AG04449 (cell line): ENCODE measurements at places on chromosomes 16 and 17.

- DNase-seq, result no peak
Measured at GRCh38 chr17:66468241-66469087, 166.1 kb downstream of the PRKCA start.

DNA sequence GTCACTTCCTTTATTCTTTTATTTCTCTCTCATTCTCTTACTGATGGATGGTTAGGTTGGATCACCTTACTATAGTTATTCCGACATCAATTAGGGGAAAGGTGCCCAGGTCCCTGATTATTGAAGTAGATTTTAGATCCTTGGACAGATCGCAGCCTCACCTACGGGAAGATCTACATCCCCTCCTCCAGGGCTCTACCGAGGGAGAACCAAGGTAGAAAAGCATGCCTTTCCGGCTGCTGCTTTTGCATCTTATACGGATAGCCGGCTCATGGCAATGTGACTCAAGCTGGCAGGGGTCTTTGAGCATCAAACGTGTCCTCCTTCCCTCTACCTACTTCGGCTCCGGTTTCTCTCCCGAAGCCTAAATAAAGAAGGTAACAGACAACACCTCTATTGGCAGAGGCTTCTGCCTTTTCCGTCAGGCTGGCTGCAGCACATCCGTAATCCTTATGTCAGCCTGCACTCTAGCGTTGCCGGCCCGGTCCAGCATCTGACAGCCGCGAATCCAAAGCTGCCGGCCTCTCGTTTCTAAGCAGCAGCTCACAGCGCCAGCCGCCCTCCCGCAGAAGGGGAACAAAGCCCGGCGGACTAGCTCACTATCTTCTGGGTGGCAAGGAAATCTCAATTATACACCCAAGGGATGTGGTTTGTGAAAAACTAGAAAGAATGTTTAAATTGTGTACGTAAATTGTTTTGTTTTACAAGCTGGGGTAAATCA, 46.9 kb downstream of the IRX6 start:
- DNase-seq, result no peak

- no peak for DNase-seq
Measured at GRCh38 chr16:73302942-73303341, 255.0 kb upstream of the ZFHX3 start.

GRCh38 chr16:84725481-84726078, 25.8 kb downstream of the USP10 start:
- no peak for DNase-seq

DNA sequence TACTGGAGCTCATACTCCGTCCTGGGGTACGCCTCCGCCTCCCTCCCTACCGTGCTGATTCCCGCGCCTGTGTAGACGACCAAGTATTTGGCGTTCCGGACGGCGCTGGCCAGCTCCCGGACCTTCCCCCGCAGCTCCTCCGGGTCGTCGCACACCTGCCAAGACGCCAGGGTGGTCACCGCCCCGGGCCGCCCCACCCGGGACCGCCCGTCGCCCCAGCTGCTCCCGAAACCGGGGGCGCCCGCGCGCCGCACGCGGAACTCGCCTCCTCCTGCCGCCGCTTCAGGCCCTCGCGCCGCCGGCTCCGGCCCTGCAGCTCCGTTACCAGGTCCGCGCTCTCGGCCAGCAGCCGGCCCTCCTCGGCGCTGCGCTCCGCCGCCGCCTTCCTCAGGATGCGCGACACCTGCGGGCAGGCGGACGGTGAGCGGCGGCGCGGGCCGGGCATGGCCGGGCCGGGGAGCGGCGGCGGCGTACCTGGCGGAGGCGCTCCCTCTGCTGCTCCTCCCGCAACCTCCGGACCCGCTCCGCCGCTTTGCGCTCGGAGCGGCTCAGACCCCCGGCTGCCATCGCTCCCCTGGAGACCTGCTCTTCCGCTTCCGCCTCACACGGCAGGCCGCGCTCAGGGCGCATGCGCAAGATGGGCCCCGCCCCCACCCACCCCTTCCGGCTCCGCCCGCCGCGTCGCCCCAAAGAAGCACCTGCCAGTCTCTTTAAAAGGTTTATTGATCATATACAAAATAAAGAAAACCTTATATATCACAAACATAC, at the start of gene SIRT7:
Gene SIRT7, minus strand, starts transcription at position 612 of the 768 bp plus-strand sequence. Its CDS starts 45 bp downstream, at position 567.
- DNase-seq, result no peak

DNA sequence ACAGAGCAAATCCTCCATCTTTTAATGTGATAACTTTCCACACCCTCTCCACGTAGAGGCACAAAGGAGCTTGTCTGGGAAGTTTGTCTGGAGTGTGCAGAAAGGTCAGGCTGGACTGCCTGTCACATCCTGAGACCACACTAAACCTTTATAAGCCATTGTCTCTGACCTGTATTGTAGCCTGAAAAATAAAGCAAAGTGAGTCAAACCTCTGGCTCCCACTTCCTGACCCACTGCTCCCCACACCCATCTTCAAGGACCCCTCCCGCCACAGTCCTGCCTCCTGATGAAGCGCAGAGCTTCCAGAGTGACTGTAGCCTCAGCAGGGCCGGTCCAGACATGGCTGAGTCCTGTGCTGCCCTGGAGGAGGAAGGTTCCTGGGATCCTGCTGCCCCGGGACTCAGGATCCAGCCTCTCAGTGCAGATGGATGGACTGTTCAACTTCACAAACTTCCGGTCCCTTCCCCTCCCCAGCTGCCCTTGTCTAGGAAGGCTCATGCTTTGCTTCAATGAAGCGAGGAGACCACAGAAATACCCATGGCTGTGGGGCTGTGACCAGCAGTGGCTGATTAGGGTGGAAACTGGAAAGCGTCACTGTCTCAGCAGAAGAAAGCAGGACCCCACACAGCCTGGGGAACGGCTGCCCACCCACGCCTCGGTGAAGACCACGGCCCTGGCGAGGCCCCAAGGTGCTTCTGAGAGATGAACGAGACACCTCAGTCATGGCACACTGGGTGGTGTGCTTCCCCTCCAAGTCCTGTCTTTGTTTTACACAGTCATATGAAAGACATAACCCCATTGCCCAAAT, 30.9 kb upstream of the CLEC18B start:
- DNase-seq, result no peak

DNA sequence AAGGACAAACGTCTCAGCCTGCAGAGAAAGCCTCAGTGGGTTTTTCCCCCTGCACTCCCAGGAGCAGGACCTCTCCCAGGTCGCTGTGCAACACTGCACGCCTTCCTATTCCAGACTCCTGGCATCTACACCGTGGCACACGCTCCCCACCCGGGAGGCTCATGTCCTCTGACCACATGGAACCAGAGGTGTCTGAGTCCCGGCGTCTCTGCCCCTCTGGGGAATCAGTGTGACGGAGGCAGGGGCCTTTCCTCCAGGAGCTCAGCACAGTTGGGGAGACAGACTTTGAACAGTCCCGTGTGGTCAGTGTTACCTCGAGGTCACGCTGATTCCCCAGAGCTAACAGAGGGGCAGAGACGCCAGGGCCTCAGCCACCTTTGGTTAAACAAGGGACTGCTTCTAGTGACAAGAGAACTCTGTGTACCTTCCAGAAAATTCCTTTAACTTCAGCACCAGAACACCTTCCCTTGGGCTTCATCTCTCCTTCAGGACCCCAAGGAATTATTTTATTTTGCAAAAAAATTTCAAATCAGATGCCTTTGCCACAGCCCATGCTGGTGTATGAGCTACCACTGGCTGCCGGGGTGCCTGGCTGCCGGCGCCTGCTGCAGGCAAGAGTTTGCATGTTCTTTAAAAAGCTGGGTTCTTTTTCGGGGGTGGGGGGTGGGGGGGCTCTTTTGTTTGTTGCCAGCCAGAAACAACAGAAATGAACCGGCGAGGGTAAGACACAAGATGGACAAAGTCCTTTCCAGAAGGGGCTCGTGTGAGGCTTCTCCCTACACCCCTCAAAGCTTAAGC, 6.6 kb downstream of the CANT1 start:
- no peak for DNase-seq

DNA sequence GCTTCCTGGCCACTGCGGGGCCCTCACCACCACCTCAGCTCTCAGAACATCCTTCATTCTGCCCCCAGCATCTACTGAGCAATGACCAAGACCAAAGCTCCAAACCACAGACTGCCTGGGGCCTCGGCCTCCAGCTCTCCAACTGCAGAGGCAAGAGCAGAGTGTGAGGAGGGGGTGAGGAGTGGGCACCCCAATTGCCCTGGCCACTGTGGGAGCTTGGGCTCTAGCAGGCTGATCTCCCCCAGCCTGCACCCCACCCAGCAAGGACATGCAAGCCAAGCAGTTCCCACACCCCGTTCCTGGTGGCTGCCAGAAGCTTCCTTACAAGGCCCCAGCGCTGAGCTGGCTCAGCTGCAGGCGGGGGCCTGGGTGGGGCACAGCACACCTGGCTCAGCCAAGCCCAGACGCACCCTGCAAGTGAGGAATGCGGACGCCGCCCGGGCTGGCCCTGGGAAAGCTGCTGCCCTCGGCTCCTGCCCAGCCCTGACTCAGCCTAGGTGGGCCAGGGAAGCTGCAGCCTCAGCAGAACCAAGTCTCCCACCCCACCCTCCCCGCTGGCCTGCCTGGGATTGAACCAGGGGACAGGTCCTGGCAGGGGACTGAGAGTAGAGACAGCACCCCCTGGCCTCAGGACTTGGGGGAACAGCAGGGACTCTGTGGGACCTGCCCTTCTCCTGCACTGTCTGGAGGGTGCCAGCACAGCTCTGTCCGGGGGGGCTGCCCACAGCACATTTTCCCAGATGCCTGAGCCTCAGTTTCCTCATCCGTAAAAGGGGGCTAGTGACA, 29.7 kb upstream of the KRT17 start:
- DNase-seq, result no peak

DNA sequence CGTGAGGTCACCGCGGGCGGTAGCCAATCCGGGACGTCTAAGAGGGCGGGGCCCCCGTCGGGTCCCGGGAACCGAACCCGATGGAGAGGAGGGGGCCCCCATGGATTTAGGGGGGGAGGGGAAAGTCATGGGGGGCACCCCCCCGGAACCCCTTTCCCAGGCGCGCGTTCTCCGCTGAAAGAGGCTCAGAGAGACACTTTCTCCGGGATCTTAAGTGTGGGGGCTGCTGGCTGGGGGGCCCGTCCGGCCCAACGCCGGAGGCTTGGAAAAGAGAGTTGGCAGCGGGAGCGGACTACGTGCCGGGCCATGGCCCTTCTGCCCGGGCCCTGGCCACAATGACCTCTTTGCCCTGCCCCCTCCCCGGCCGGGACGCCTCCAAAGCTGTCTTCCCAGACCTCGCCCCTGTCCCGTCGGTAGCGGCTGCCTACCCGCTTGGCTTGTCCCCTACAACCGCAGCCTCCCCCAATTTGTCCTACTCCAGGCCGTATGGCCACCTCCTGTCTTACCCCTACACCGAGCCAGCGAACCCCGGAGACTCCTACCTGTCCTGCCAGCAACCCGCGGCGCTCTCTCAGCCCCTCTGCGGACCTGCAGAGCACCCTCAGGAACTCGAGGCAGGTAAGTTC, at the start of gene DLX4:
Gene DLX4, plus strand, starts transcription at position 57 of the 626 bp plus-strand sequence. Its CDS starts 279 bp downstream, at position 336.
- no peak for DNase-seq

GRCh38 chr16:48597563-48598387, 12.2 kb downstream of the N4BP1 start:
- DNase-seq, result no peak

GRCh38 chr17:46777943-46778915, 40.3 kb downstream of the WNT3 start:
- no peak for DNase-seq

GRCh38 chr17:76566988-76567431, 18.6 kb downstream of the ST6GALNAC2 start:
- DNase-seq, result no peak

DNA sequence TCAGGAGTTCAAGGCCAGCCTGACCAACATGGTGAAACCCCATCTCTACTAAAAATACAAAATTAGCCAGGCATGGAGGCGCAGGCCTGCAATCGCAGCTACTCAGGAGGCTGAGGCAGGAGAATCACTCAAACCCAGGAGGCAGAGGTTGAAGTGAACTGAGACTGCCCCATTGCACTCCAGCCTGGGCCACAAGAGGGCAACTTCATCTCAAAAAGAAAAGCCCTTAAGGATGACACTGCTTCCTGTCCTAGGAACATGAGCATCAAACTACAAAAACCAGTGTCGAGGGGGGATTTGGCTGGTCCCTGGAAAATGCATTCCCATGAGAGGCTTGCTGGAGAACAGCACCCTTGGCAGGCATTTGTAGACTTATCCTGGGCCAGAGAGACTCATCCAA, 449.5 kb upstream of the PSMD7 start:
- no peak for DNase-seq

DNA sequence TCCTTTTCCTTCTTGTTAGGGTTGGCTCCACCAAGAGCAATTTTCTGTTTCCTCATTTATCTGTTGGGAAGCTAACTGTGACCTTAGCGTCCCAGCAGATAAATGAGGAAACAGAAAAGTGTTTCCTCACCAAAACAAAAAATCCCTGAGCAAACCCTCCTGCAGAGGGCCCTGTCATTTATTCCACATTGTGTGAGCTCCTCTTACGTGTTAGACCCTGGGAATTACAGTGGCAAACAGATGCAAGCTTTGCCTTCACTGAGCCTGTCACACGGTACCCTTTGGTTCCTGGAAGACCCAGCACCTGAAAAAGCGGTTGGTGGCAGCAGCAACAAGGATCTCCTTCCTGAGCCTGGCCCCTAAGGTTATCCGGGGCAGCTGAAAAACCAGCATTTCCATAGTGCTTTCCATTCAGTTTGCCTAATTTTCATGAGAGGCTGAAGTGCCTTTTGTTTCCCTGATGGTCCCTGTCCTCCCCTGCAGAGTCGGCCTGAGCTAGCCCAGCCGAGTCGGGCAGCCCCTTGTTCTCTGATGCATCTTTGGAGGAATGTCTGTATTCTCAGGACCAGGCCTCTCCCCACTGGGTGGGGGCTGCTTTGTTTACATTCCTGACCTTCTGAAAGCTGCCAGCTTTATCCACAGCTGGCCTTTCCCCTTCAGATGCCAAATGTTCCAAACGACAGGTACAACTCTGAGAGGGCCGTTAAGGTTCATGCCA, 34.7 kb downstream of the YPEL2 start:
- DNase-seq, result no peak

- no peak for DNase-seq
Measured at GRCh38 chr17:31687505-31688126, 171.4 kb downstream of the COPRS start.

GRCh38 chr17:16945663-16946218, 26.2 kb downstream of the TNFRSF13B start:
- no peak for DNase-seq

DNA sequence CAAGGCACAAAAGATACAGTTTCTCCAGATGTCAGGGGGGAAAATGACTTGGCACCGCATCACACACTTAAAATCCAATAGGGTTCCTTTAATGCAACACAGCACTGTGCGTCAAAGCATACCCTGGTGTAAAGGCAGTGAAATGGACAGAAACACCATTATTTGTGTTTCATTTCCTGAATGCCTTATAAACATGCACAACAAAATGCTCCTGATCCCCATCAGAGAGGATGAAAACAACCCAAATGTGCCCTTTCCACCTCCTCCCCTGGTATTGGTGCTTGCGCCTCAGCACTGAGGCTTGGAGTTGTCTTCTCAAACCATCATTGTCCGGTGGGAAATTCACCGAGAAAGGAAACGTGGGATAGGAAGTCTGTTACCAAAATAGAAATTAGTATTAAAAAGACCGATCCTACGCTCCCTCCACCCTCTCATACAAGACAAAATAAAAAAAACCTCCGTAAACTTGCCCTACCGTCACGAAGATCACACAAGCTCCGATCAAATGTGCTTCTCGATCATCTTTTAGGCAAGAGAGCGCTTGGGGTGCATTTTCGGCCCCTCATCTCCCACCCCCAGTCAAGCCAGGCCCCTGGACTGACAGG, 722 bp downstream of the CDC27 start:
- DNase-seq, result no peak
